Activated CD4-positive, alpha-beta T cell treated with anti-CD3 and anti-CD28 coated beads for 1 hour (primary cell): ENCODE measurements at places on chromosomes 6 and 20.

DNA sequence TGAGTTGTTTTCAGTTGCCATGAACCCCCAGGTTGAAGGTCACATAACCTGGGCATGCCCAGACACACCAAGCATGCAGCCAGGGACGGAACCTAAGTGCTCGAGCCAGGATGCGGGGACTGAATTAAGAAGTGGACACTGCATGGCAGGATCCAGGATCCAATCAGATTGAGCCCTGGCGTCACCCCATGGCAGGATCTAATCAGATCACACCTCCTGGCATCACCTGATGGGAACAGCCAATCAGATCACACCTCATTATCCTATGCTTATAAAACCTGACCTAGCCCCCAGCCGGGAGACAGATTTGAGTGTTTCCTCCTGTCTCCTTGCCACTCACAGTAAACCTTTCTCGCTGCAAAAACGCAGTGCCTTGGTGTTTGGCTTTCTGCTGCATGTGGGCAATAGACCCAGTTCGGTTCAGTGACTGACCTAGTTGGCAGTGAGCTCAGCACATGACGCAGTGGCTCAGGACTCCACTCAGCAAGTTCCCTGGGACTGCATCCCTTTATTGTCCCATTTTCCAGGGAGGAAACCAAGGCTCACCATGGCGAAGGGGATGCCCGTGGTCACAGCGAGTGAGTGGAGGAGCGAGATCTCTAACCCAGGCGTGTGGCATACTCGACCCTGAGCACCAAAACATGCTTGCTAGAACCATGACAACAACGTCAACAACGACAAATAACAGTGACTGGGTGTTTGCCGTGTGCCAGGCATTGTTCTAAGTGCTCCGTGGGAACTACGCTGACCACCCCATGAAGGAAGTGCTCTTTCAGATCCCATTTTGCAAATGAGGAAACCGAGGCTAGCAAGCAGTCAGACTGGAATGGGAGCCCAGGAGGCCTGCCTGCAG, 66.3 kb downstream of the RBM38 start:
- DNase-seq, result no peak

DNA sequence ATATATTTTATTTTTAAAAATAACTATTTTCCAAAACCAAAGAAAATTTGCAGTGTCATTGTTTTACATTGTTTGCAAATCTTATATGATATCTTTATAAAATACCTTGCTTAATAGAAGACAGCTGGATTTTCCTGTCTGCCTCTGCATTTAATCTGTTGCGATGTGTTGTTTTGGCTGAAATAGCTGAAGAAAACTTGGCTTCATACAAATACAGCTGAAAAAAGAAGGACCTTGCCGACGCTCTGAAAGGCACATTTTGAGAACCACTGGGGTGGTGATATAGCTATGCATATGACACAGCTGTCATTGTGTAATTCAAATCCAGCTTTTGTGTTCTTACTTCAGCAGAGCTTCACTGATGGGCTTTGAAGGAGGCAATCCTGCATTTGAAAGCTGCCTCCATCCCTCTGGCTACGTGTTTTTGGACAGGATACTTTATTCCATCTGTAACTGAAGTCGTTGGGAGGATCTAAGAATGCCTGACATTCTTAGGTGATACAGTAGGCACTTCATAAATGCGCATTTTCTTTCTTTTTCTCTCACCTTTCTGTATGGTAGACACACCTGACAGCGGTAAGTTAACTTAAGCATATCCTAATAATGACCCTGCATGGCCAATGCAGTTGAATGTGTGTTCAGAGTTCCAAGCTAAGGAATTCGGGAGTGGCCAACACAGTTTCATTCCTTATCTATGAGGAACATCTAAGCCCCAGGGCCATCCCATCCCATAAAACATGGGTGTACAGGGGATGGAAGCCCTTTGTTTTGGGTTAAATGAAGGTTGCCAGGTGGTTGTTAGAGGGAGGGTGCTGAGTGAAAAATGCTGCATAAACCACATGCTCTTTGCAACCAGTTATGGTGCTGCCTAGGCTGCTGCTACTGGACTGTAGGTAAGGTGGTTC, 213.0 kb downstream of the TFAP2A start:
- DNase-seq, result no peak

GRCh38 chr6:18343741-18344140, 43.4 kb upstream of the RNF144B start:
- DNase-seq, result no peak

DNA sequence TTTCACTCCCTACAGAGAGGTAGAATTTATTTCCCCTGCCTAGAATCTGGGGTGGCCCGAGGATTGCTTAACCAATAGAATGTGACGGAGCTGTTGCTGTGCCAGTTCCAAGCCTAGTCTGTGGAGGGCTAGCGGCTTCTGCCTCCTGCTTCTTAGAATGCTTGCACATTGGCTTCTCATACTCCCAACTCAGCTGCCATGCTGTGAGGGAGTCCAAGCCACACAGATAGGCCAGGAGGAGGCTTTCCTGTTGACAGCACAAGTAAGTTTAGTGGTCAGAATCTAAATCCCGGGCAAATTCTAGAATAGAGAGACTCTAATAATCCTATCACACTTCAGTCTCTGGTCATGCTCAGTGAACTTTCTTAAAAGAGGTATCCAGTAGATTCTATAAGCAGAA, 57.5 kb upstream of the SNRPB2 start:
- DNase-seq, result no peak

GRCh38 chr6:136189104-136189503, 61.0 kb downstream of the MTFR2 start:
- no peak for DNase-seq

- DNase-seq, result no peak
Measured at GRCh38 chr6:122758927-122759334, 20.6 kb upstream of the FABP7 start.

- peak; percentile 62 for DNase-seq
Measured at GRCh38 chr6:31308050-31308844, 36.4 kb upstream of the HLA-C start.

DNA sequence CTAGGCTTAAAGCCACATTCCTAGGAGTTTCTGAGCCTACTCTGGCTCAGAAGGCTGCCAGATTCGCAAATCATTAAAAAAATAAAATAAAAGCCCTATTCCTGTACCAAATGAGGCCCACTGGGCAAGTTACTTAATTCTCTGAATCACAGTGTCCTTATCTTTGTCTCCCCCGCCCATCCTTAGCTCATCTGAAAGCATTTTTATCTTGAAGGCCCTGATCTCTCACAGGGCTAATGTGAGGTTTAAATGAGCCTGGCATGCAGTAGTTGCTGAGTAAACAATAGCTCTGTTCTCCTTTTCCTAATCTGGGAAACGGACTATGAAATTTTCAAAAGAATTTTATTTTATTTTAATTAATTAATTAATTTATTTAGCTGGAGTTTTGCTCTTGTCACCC, 2.1 kb upstream of the ZBTB12 start:
- DNase-seq, result no peak

GRCh38 chr6:38193481-38194281, 374.2 kb downstream of the ZFAND3 start:
- no peak for DNase-seq

DNA sequence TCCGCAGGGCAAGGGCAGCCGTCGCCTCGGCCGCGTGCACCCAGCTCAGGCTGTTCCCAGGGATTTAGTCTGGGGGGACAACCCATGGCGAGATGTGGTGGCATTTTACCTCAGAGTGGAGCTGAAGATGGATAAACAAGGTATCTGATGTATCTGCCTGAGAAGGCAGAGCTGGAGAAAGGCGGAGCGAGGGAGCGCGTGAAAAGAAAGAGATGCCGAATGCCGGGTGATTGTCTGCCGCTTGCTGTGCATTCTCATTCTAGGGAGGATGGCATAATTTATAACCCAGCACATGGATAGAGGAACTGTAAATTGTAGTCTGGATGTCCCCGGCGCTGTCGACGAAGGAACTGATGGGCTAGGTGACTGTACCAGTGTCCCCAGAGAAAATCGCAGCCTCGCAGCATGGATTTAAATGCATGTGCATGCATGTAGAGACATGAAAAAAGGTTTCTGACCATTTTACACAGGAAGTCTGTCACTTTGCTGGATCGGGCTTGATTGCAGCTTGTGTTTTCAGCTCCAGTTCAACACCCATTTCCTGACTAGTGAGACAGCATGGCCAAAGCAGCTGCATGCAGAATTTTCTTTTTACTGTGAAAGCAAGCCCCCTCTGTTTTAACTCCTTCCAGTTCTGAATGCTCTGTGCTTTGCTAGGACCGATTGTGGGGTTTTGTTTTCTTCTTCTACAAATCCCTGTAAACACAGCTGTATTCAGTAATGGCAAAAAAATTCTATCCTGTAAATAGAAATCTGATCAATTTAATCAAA, 149.7 kb downstream of the PRL start:
- DNase-seq, result no peak

GRCh38 chr6:24743944-24744335, 25.0 kb upstream of the C6orf62 start:
- DNase-seq, result no peak

- no peak for DNase-seq
Measured at GRCh38 chr6:112745765-112746164, 398.6 kb downstream of the RFPL4B start.

DNA sequence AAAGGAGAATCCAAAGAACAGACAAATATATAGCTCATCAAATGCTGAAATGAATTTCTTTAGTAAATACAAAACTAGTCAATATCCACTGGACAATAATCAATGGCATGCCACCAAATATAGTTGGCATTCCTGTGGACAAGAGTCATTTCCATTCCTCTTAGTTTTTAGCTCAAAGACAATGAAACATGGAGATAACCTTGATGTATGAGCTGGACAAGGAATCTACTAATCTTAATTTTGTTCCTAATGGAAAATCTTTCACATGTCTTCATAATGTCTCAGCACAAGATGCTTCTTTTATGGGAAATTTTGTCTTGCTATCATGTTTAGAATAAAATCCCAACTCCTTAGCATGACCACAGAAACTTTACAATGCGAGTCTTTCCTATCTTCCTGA, 87.8 kb downstream of the PFDN4 start:
- DNase-seq, result no peak

DNA sequence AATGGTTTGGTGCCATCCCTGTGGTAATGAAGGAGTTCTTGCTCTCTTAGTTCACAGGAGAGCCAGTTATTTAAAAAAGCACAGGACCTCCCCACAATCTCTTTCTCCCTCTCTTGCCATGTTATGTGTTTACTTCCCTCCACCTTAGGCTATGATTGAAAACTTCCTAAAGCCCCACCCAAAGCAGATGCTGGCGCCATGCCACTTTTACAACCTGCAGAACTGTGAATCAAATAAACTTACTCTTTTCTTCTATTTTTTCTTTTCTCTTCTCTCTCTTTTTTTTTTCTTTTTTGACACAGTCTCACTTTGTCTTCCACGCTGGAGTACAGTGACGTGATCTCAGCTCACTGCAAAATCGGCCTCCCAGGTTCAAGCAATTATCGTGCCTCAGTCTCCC, 508.4 kb upstream of the EPHA7 start:
- no peak for DNase-seq

- DNase-seq, result no peak
Measured at GRCh38 chr6:144113366-144113765, 18.0 kb upstream of the SF3B5 start.

GRCh38 chr6:9841886-9842725, 572.8 kb downstream of the TFAP2A start:
- no peak for DNase-seq

GRCh38 chr20:4989570-4989969, 11.7 kb downstream of the SLC23A2 start:
- no peak for DNase-seq

- DNase-seq, result no peak
Measured at GRCh38 chr6:150492507-150492906, 107.2 kb upstream of the PLEKHG1 start.

DNA sequence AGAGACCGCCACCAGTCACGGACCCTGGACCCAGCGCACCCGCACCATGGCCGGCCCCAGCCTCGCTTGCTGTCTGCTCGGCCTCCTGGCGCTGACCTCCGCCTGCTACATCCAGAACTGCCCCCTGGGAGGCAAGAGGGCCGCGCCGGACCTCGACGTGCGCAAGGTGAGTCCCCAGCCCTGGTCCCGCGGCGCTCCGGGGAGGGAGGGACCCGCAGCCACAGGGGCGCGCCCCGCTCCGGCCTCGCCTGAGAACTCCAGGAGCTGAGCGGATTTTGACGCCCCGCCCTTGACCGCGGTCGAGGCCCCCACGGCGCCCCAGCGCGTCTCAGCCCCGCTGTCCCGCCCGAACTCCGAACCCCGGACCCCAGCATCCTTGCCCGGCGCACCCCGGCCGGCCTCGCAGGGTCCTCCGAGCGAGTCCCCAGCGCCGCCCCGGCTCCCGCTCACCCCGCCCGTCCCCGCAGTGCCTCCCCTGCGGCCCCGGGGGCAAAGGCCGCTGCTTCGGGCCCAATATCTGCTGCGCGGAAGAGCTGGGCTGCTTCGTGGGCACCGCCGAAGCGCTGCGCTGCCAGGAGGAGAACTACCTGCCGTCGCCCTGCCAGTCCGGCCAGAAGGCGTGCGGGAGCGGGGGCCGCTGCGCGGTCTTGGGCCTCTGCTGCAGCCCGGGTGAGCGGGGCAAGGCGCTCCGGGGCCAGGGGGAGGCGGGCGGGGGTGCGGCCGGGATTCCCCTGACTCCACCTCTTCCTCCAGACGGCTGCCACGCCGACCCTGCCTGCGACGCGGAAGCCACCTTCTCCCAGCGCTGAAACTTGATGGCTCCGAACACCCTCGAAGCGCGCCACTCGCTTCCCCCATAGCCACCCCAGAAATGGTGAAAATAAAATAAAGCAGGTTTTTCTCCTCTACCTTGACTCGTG, at the start of gene OXT:
Gene OXT, plus strand, starts transcription at position 11 of the 920 bp plus-strand sequence. Its CDS starts 36 bp downstream, at position 47.
- peak; percentile 58 for DNase-seq

GRCh38 chr20:62895539-62895938, 30.8 kb downstream of the DIDO1 start:
- no peak for DNase-seq

DNA sequence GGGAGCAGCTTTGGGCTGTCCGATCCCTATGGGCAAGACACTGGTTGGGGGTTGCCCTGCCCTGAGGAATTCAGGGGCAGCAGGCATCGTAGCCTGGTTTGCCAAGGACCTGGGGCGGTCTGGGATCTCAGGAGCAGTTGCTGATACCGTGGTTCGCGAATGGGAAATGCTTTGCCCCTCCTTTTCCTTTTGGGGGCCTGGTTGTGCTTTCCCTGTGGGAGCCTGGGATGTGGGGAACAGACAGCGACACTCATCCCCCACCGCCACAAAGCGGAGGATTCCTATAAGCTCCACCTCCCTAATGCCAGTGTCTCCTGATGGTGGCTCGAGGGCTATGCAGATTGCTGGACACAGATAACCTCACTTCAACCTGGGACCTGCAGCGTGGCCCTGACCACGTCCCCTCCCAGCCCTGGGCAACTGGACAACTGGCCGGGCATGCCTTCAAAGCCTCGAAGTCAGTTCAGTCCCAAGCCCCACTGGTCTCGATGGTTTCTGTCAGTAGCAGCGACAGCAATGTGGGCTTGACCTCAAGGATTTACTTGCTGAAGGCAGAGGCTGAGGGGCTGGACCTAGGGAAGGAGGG, 3.3 kb downstream of the CEBPB start:
- DNase-seq, result no peak

GRCh38 chr20:22684072-22684762, 99.8 kb upstream of the FOXA2 start:
- no peak for DNase-seq

GRCh38 chr20:17872434-17872833, 96.2 kb downstream of the SNX5 start:
- DNase-seq, result no peak
